ENCODE measurements at places on chromosomes 2 and 18.

- H3K36me3 ChIP-seq, result no peaks in the 10 kb centered on the region
- peak overlapping the region; percentile 55 for H3K27ac ChIP-seq
- no peak for DNase-seq
- peaks cover 25% of the 10 kb centered on the region for H3K4me1 ChIP-seq
- no peak overlapping the region for H3K4me3 ChIP-seq
Measured at GRCh38 chr2:189569295-189569910, 11.2 kb downstream of the SLC40A1 start.

- H3K27me3 ChIP-seq, result no peaks in the 10 kb centered on the region
- DNase-seq, result no peak
- H3K4me1 ChIP-seq, result no peaks in the 10 kb centered on the region
- no peaks in the 10 kb centered on the region for H3K36me3 ChIP-seq
- H3K4me3 ChIP-seq, result no peak overlapping the region
Measured at GRCh38 chr2:207594264-207594663, 30.9 kb downstream of the METTL21A start.

- no peaks in the 10 kb centered on the region for H3K36me3 ChIP-seq
- no peak overlapping the region for H3K27ac ChIP-seq
- H3K4me3 ChIP-seq, result no peak overlapping the region
Measured at GRCh38 chr2:110813896-110814295, 81.5 kb downstream of the ACOXL start.

DNA sequence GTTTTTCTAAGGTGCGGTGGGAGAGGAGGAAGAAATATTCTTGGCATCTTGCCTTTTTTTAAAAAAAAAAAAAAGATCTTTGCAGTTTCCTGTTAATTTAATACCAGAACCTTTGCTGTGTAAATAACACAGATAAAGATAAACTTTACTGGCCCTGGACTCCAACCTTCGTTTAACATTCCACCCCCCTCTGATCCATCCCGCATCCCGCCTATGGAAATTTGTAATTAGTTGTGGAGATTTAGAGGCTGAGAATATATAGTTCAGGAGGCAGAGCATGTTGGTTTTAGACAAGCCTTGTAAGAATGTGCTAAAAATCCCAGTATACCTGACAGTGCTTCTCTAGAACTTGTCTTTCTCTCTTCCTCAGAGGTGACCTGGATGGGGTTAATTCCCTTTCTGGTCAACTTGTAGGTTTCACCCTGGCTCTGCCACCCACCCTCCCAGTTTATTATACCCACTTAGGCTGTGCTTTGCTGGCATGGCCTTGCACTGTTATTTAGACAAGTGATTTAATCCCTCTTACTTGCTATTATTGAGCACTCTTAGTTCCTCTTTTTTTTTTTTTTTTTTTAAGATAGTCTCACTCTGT lies 2.9 kb upstream of the C2orf72 start:
- no peak overlapping the region for H3K27ac ChIP-seq
- H3K4me3 ChIP-seq, result no peak overlapping the region
- H3K4me1 ChIP-seq, result no peaks in the 10 kb centered on the region
- H3K36me3 ChIP-seq, result no peaks in the 10 kb centered on the region

DNA sequence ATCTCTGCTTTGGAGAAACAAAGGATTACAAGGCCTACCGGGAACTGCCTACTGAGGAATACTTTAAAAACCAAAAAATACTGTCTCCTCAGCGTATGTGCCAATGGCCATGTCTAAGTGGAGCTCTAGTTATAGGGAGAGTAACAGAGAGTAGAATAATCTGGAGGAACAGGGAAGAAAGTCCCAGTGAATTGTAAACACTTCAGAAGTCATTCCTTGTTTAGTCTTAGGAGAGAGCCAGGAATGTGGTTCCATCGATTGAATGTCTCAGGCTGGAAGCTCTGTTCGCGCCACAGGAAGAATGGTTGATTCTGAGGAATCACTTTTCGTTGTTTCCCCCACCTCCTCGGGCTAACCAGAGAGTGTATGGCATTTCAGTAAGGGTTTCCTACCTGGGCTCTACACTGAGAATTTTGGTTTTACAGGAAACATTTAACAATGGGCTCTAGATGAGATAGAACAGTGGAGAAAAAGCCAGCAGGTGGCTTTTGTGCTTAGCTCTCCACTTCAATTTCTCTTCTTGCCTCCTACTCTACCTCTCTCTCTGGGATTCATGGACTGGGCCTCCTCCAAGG lies 88.7 kb downstream of the ACVR1 start:
- H3K4me3 ChIP-seq, result no peak overlapping the region
- H3K27ac ChIP-seq, result no peak overlapping the region
- no peaks in the 10 kb centered on the region for H3K27me3 ChIP-seq
- DNase-seq, result no peak
- peaks cover 4% of the 10 kb centered on the region for H3K4me1 ChIP-seq
- no peaks in the 10 kb centered on the region for H3K36me3 ChIP-seq

- H3K36me3 ChIP-seq, result no peaks in the 10 kb centered on the region
- no peak for DNase-seq
- H3K27ac ChIP-seq, result no peak overlapping the region
- H3K4me3 ChIP-seq, result no peak overlapping the region
- H3K27me3 ChIP-seq, result no peaks in the 10 kb centered on the region
- H3K4me1 ChIP-seq, result no peaks in the 10 kb centered on the region
Measured at GRCh38 chr18:54480616-54481015, 110.4 kb upstream of the DYNAP start.

All from ovary (tissue), 10 donors.